ENCODE measurements at places on chromosomes 5 and 9.

- peak; percentile 61 for DNase-seq
Measured at GRCh38 chr5:59956130-59956783, 62.7 kb upstream of the PDE4D start.

DNA sequence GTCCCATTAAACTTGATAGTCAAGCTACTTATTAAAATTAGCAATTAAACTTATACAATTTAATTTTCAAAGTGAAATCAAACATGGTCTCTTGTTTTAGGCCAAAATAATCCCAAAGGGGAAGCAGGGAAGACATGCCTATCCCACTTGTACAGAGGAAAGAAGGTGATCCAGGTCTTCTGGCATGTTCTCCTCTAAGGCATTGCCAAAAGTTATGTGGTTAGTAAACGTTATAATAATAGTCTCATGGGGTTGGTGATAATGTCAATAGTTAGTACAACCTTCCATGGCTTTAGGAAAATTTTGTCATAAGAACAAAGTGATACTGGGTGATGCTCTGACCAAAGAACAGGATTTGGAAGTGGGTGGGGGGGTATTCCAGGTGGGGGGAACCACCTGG, 52.8 kb downstream of the ROR2 start:
- DNase-seq = no peak

GRCh38 chr9:121297389-121297788, 29.4 kb downstream of the GSN start:
- no peak for DNase-seq

- no peak for DNase-seq
Measured at GRCh38 chr9:123658792-123659191, 271.1 kb downstream of the DENND1A start.

GRCh38 chr9:91817493-91818224, 132.4 kb downstream of the ROR2 start:
- DNase-seq = peak; percentile 93

DNA sequence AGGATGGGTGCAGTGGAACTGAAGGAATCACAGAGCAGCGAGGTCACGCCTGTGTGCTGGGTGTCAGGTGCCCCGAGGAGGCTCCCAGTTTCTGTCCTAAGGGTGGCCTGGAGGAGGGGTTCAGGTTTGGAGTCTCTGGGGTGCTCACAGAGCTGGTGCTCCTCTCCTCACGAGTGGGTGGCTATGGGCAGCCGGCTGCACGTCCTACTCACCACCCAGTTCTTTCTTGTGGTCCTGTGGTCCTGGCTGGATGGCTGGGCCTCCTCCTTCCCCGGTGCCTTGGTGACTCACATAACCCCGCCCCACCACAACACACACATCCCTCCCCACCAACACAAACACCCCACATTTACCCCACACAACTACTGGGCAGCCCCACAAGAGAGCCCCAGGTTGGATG, 9.9 kb upstream of the PTGS1 start:
- no peak for DNase-seq

GRCh38 chr5:155773680-155774079, 553.3 kb upstream of the SGCD start:
- DNase-seq = no peak

GRCh38 chr5:135213466-135214239, 179.6 kb upstream of the PITX1 start:
- DNase-seq = no peak

GRCh38 chr9:93958819-93959682, 3.9 kb upstream of the BARX1 start:
- peak; percentile 26 for DNase-seq

GRCh38 chr9:122261469-122261881, 3.2 kb downstream of the RBM18 start:
- DNase-seq = peak; percentile 75

DNA sequence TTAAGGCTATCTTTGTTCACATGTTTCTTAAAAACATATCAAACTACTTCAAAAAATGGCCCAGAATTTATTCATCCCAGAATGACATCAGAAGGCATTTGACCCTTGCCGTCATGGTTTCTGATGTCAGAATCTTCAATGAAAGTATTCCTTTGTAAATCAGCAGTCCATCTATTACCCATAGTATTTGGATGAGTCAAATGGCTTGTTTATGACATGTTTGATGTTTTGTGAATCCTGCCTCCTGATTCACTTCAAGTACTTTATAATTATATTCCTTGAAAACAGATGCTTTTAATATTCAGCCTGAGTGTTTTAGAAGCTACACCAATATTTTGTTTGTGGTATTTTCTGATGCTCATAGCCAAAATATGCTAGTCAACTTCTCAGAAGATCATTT, 200.8 kb upstream of the MEF2C start:
- DNase-seq = peak; percentile 14

DNA sequence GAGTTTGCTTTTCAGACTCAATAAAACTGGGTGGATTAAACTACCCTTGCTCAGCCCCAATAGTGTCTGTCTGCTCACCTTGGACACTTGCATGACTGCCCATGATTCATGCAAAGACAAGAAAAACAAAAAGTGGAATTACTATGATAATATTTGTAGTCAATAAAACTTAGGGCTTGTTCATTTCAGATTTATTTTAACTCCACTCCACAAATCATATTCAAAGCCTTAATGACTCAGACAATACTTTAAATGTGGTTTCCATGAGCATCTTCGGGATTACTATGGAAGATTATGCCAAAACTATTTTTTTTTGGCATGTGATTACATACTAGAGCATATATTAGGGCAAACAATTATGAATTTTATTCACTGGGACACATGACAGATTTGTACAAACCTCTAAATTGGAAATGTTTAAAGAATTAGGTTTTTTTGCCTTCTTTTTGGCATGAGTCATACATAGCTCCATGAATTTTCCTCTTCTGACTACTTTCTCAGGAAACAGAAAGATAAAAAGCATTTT, 468.9 kb downstream of the ACTL7B start:
- peak; percentile 23 for DNase-seq

- no peak for DNase-seq
Measured at GRCh38 chr9:127116088-127116726, 6.2 kb downstream of the ANGPTL2 start.

GRCh38 chr9:35616681-35617459, 1.3 kb downstream of the CD72 start:
- peak; percentile 62 for DNase-seq

- DNase-seq = no peak
Measured at GRCh38 chr9:114607671-114608524, 3.2 kb upstream of the TMEM268 start.

DNA sequence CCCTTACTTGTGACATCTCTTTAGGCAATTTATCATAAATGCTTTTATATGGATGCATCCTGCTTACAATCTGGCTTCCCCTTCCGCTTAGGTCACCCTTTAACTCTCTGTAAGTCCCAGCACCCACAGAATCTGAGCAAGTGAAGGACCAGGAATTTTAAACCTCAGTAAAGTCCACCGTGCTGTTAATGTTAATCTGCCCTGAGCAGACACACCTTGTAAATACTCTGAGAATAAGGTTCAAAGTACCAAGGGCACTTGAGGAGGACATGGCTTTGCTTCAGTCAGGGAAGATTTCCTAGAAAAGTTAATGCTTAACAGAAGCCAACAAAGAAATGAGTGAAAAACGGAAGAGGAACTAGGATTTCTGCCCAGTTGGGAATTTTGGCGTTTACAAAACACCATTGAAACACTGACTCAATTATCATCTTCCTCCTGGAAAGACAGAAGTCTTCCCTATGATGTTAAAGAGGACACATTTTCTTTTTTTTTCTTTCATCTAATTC, 26.4 kb upstream of the TTC39B start:
- no peak for DNase-seq

DNA sequence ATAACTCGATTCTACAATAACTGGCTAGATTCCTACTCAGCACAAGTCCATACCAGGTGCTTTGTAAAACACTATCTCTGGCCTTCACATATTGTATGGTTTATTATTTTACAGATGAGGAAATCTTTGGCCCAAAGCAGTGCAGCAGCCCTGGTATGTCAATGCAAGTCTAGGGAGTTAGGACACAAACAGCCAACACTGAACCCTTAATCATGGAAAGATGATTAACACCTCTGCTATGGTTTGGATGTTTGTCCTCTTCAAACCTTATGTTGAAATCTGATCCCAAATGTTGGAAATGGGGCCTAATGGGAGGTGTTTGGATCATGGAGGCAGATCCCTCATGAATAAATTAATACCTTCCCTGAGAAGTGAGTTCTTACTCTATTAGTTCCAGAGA, 76.6 kb downstream of the MAPKAP1 start:
- DNase-seq = no peak

DNA sequence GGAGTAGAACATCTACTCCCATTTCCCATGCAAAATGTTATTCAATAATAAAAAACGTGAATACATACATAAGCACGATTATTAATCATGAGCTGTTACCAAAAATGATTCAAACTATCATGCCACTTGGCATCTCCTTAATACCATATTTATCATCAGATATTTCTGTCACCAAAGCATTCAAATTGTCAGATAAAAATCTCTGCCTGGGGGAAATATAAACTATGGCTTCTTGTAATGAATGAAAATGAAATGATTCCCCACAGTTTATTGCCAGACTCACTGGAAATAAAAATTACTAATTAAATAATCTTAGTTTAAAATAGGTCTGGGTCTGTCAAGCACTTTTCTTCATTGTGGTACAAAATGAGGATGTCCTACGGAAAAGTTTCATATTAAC, 265.4 kb downstream of the EDIL3 start:
- no peak for DNase-seq

DNA sequence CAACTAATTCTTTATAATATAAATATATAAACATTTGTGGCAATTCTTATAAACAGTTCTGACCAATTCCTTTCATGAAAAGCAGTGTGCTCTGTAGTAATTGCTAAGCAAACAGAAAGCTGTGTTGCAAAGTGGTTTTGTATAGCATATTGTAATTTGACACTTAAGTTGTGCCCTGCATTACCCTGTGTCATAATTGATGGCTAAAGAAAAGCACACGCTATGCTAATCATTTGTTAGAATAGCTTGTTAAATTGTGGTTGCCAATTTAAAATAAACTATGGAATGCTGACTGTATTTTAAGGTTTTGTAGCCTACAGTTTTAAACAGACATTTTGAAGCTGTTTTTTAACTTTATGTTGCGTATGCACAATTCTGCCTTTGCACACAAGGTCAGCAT, 140.0 kb downstream of the PBX3 start:
- peak; percentile 54 for DNase-seq

DNA sequence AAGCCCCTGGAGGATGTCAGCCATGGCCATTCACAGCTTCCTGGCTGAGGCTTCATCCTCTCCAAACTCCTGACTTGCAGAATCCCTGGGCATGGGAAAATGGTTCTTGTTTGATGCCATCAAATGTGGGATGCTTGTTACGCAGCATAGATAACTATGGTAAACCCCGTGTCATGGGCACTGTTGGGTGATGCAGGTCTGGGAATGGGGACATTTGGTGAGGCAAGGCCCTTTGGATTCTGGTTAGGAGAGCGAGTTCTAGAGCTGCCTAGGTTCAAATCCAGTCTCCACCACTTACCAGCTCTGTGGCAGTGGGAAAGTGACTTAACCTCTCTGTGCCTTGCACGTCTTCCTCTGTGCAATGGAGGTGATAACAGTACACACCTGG, 41.7 kb upstream of the ANKRD33B start:
- DNase-seq = no peak

GRCh38 chr5:10634050-10634449, 70.2 kb downstream of the ANKRD33B start:
- no peak for DNase-seq

GRCh38 chr5:158324236-158324635, 465.3 kb upstream of the CLINT1 start:
- no peak for DNase-seq

- DNase-seq = peak; percentile 98
Measured at GRCh38 chr5:71601222-71602026, 14.3 kb downstream of the MCCC2 start.

DNA sequence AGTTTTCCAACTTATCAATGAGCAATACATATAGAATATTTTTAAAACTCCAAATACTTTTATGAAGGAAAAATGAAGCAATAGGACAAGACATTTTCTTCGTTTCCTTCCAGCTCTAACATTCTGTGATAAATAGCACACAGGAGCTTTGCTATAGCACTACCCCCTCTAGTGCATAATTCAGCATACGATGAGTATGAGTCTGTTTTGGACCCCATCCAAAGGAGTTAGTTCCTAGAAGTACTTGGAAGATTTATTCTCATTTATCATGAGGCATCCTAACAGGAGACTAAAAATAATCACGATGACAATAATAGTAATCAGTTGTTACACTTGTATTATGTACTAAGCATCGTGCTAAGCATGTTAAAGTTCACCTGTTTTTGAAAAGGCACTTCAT, 1061.3 kb upstream of the DMAC1 start:
- DNase-seq = peak; percentile 55

GRCh38 chr9:133538851-133539833, 4.6 kb downstream of the ADAMTSL2 start:
- no peak for DNase-seq

DNA sequence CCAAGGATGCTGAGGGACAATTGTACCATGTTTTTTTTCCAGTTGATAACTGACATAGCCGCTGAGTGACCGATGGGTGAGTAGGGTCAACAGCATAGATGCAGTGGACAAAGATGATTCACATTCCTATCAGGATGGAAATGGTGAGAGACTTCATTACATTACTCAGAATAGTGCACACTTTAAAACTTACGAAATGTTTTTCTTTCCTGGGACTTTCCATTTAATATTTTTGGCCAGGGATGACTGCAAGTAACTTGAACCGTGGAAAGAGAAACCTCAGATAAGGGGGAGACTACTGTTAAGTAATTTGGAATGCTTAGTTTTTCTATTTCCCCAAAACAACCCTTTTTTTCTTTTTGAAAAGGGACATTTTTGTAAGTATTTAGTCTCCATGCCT, 3.0 kb upstream of the TUSC1 start:
- DNase-seq = peak; percentile 72

DNA sequence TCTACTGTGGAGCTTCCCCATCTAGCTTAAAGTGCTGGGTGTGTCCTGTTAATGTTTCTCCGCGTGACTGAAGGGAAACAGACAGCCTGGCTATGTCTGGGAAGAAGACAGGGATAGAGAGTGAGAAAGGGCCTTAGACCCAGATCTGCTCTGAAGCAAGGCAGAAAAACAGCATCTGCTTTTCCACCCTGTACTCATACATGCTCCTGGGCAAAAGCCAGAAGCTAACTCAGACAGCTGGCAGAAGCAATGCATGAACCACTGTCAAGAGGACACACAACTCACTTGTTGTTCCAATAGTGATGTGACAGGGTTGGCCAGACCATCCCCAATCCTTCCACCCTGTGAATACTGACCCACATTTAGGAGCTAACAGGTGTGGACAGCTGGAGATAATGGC, 63.3 kb downstream of the DPYSL3 start:
- no peak for DNase-seq

DNA sequence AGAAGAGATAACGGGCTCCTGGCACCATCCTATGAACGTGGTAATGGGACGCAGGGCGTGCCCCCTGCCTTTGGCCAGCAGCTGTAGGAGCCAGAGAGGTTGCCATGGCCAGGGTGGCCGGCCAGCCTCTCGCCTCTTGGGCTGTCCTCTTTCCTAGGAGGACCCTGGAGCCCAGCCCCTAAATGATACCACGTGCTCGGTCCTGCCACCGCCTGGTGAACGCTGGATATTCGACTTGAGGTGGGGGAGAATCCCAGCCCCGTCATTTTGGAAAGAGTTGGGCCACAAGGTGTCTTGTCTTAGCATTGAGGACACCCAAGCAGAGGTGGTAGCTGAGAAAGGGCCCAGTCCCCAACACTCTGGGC, 391 bp upstream of the NRG2 start:
- DNase-seq = no peak
